ELF-1 (cell line): ENCODE measurements at places on chromosomes 6 and 20.

- DNase-seq = peak; percentile 85
Observed at GRCh38 chr6:30013291-30013922, 47.7 kb upstream of the POLR1H start.

DNA sequence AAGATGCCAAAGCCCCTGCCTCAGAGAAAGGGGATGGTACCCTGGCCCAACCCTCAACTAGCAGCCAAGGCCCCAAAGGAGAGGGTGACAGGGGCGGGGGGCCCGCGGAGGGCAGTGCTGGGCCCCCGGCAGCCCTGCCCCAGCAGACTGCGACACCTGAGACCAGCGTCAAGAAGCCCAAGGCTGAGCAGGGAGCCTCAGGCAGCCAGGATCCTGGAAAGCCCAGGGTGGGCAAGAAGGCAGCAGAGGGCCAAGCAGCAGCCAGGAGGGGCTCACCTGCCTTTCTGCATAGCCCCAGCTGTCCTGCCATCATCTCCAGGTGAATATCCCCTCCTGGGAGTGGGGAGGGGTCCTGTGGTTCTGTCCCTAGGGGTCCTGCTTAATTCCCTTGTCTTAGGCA is 1.1 kb downstream of the MYLK2 start:
- no peak for DNase-seq

DNA sequence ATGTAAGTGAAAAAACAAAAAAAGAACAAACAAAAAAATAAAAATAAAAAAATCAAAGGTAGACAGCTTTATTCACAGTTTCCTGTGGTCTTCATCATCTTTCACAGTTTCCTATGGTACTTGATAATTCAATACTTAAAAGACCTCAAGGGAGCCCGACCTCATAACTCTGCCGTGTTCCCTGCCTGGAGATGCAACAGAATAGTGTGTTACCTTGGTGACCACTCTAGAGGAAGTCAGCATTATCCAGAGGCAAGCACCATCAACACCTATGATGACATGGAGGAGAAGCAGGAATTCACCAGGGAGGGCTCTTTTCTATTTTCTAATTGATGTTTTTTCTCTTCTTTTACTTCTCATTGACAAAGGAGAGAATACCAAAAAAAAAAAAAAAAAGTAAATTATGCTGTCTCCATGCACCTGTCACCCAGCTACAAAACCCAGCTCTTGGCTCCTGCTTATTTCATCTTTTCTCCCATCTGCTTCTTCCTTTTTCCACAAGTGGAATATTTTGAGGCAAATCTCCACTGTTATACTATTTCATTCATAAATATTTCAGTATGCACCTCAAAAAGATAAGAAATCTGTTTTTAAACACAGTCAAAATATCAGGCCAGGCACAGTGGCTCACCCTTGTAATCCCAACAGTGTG is 95.8 kb upstream of the STXBP5 start:
- no peak for DNase-seq

GRCh38 chr6:154485815-154486214 is 24.7 kb downstream of the CNKSR3 start:
- DNase-seq = no peak

DNA sequence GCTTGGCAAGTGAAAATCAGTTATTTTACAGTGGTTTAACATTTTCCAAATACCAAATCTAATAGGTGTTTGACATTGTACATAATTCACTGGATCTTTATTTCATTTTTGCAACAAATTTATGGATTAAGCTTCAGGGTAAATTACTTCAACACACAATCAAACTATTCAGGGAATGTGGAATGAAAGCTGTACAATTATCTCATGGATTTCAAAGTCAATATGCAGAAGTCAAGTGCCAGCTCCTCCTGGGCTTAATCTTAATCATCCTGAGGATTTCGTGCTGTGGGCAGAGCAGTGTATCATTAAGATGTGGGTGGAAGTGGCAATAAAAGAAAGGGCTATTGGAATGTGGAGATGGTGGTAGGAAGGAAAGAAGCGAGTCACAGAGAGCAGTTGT is 548.8 kb downstream of the COL12A1 start:
- DNase-seq = no peak

- DNase-seq = no peak
Observed at GRCh38 chr20:54624706-54625390, 149.5 kb downstream of the DOK5 start.

DNA sequence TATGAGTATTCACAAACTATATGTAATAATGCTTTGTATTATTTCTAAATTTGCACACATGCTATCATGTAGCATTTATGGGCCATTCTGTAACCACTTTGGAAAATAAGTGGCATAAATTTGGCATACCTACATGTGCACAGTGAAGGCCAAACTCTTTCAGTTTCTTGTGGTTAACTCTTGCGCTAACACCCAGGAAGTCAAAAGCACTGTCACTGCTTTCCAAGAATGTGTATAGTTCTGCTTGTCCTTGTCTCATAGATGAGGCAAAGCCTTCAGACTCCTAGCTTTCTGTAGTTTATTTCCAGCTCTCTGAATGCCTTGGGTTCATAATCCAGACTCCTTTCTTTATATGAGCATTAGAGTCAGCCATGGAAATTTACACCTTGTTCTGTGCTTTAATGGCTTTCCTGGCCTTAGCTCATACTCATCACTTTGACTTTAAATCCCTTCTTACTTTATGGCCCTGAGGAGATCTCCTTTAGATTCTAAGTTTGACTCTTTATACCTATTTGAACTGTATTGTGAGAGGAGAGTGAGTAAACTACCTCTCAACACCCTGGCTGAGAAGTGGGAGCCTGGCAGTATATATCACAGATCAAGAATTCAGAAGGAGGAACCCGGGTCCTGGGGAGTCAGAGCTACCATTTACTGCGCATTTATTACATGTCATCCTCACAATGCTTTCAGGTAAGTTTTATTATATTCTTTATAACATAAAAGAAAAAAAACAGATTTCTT is 949 bp upstream of the SLC17A3 start:
- no peak for DNase-seq

DNA sequence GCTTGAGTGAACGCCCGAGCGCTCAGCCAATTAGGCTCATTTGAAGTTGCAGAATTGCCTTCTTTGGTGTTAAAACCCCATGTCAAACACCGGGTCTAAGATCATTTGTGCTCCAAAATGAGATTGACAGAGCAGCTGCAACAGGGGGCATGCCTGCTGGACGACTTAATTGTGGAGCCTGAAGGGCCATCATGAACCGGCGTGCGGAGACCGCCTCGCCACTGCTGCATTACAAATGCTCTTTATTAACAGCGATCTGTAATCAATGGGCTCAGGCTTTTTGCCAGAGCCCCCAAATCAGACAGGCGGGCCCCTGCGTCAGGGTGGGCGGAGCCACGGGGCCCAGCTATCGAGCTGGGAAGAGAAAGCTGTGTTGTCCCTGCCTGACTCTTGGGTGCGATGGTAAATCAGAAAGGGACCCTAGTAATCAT is 183.2 kb downstream of the SIM1 start:
- DNase-seq = peak; percentile 76

- no peak for DNase-seq
Observed at GRCh38 chr6:170369403-170369802, 62.8 kb downstream of the FAM120B start.
